NCI-H1930 (cell line): ENCODE measurements at places on chromosomes 2 and 18.

DNA sequence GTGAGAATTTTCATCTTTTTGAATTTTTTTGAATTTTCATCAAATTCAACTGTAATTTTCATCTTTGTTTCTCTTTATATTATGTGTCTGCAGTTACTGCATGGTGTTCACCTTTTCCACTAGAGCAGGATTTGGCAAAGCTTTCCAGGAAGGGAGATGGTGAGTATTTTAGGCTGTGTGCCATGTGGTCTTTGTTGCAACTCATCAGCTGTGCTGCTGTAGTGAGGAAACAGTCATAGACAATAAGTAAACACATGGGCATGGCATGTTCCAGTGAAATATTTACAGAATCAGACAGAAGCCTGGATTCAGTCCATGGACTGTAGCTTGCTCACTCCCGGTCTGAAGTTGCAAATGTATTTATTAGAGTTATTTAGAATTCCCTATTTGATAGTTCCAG is 120.4 kb downstream of the DCDC2C start:
- no peak for DNase-seq

GRCh38 chr2:180625006-180625844 is 355.2 kb upstream of the UBE2E3 start:
- no peak for DNase-seq

- DNase-seq = no peak
These were observed 91.4 kb downstream of the ALPK2 start for GRCh38 chr18:58537272-58538038.

DNA sequence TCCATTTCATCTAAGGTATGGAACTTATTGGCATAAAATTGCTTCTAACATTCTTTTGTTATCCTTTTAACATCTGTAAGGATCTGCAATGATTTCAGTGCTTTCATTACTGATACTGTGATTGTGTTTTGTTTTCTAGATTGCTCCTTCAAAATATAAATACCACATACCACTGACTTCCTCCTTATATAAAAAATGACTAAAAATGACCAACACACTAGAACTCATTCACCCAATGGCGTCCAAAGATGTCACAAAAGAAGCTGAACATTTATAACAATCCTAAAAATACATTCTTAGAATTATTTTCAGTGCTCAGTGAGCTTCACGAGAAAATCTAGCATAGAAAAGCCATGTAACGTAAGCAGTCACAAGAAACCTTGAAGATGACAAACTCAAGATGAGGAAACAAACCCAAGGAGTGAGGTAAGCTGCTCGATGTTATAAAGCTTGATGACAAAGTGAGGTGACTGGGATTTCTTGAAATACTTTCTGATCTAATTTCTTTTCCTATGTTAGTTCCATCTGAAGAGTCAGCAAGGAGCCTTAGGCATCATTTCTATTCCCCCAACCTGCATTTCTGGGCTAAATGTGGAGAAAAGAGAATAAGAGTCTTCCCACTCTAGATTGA is 42.6 kb downstream of the PNO1 start:
- no peak for DNase-seq

DNA sequence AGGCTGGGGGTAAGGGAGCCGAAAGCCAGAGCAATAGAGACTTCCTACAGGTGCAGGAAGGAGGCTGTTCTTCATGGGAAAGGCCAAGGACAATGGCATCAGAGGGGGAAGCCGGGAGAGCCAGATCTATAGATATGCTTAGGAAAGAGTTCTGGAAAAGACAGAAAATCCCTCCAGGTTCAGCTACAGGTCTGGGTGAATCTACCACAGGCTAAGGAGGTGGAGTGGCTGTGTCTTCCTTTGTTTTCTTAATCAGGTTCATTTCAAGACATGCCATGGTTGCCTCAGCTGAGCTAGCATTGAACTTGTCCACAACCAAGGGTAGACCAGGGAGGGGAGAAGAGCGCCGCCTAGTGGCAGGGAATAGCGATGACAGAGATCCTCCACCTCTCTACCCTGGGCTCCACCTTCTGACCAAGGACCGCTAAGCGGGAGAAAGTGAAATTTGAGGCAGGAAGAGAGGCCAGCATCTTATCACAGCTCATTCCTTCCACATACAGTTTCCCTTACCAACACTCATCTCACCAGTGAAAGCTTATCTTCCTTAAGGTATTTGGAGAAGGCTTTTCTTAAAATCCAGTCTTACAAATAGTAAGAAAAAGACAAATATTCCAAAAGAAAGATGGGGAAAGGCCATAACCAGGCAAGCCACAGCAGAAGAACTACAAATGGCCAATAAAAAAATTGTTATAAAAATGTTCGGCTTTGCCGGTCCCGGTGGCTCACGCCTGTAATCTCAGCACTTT is 74.2 kb downstream of the VIT start:
- DNase-seq = peak; percentile 7

- DNase-seq = no peak
These were observed 24.3 kb upstream of the SEMA4C start for GRCh38 chr2:96894151-96894531.

- DNase-seq = no peak
These were observed 161.6 kb downstream of the CSRNP3 start for GRCh38 chr2:165631089-165631488.

DNA sequence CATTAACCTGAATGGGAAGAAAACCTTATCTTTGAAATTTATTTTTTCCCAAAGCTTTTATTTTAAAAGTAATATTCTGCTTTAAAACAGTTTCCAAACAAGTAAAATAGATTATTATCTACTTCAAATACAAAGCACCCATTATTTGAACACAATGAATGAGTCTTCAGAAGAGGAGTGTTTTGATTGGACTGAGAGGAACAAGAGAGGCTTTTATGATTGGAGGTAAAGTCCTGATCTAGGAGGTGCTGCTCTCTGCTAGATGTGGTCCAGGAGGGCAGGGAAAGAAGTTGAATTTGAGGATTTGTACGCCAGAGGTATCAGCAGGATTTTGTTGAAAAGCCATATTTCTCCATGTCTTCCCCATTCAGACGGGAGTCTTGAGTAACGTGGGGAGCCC is 900.7 kb downstream of the SOCS6 start:
- DNase-seq = no peak

GRCh38 chr2:127397568-127398238 is 9.9 kb upstream of the MAP3K2 start:
- no peak for DNase-seq

GRCh38 chr2:177343773-177344172 is 48.8 kb upstream of the AGPS start:
- no peak for DNase-seq
